Hematopoietic multipotent progenitor cell treated with erythropoietin and hydrocortisone succinate and interleukin-3 and kit ligand, for 15 days (in vitro differentiated cells): ENCODE measurements at places on chromosomes 7 and 10.

- DNase-seq, result peak; percentile 54
Observed at GRCh38 chr10:31808258-31809218, 120.1 kb downstream of the ARHGAP12 start.

DNA sequence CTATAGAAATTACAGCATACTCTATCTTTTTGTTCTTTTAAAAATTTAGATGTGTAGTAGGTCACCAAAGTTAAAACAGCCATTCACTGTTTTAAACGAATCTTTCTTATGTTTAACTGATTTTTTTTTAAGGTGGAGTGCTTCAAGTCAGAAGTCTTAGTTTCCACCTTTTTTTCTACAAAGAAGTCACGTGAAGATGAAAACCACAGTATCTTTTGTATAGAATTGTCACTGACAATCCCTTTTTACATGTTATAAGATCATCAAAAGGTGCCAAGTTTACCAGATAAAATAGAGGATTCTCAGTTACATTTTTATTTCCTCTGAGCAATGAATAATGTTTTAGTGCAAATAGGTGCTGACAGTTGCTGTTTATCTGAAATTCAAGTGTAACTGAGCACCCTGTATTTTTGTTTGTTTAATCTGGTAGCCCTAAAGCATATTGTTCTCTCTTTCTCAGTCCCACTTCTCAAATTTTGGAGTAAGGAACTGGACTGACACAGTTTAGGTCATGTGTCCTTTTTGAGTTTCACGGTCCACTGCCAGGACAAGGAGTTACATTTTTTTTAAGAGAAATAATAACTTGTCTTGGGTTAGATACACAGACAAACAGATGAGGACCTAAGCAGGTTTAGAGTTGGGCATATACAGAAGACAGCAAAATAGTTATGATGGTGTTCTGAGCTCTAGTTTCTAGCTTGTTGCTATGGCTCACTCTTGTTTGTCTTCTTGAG is 233.2 kb upstream of the MBL2 start:
- no peak for DNase-seq

DNA sequence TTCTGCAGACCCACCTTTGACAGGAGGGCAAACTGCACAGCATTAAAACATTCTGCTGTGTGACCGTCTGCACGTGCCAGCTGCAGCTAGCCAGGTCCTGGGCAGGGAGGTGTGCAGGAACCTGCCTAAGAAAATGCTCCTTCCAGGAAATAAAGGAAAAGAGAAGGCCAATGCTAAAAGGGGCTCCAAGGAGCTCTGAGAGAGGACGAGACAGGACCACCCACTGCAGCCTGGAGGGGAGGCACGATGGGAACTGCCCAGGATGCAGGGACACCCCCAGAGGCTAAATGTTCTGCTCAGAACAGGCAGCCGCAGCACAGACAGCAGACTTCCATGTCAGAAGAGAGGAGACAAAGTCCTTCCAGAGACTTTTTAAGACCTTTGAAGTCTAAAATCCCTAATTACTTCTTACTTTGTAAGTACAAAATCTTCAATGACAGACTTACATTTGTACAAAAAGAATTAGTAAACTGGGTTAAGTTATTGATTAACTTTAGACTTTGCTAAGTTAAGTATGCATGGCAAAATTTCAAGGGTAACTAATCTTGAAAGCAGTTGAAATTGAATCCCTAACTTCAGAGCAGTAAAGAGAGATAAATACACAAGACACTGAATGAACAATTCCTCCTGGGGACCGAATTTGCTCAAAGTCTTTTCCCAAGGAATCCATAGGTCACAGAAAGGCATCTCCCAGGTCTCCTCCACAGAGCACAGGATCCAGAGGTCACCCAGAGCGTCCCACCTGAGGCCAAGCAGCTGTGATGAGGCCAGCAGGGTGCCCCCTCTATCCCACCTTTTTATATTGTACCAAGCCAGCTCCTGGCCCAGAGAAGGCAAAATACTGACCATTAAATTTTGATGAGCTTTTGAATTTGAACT is 21.5 kb downstream of the HSPA12A start:
- DNase-seq, result no peak

GRCh38 chr7:14714161-14714728 is 188.3 kb downstream of the DGKB start:
- DNase-seq, result no peak

DNA sequence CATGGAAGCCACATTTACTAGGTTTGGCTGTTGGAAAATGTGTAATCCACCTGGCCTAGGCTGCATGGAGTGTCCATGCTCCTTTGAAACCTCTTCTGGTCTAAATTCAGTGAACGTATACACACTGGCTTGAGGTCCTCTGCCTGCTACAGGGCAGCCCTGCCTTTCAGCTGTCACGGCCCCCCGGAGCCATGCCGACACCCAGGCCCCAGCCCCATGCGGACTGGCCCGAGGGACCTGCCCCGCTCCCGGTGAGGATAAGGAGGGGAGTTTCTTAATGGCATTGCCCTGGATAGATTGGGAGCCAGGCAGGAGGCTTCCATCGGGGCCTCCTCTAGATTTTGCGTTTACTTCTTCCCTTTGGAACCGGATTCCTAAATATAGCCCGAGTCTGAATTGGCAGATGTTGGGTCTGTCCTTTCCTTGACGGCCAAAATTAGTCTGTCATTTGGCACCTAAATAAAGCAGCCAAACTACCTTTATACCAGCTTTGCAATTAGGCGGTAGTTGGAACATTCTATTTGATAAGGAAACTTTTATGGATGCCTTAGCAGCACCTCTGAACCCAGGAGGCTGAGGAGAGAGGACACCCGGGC is 72.1 kb upstream of the SH2B2 start:
- DNase-seq, result no peak

DNA sequence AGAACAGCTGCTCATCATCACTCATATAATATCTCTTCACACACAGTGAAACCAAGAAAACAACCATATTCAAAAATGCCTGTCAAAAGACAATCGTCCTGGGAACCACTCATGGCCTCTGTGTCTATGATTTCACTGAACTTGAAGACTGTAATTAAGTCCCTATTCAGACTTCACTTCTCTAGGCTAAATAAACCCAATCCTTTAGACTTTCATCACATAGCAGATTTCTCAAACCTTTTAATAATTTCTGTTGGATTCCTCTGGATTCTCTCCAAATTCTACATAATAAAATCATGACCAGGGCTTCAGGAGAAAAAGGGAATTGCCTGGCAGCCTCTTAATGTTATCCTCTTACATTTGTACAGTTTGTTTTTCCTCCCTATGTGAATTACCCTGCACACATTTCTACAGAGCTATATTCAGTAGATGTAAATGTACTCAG is 201.1 kb downstream of the LRRN3 start:
- no peak for DNase-seq

DNA sequence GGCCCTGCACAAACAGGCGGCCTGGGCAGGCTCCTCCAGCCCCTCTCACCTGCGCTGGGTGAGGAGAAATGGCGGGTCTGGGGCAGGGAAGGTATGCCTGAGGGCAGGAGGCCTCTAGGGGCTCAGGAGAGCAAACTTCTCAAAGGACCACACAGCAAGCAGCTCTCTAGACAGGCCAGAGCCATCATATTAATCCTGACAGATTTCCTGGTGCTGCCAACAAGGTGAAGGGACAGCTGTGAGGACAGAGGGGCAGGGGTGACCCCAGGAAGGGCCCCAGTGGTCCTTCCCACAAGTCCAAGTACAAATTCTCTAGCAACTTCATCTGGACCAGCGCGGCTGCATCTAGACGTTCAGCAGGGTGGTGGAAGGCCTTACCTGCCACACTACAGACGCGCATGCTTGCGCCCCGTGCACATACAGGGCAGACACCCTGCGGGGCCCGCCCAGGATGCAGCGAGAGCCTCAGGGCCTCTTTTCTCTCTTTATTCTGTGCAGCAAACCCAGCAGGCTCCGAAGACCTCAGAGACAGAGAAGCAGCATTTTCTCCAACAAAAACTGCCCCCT is 62.1 kb downstream of the ZRANB1 start:
- no peak for DNase-seq

- DNase-seq, result no peak
Observed at GRCh38 chr7:27211084-27211446, 11.2 kb upstream of the HOXA13 start.

DNA sequence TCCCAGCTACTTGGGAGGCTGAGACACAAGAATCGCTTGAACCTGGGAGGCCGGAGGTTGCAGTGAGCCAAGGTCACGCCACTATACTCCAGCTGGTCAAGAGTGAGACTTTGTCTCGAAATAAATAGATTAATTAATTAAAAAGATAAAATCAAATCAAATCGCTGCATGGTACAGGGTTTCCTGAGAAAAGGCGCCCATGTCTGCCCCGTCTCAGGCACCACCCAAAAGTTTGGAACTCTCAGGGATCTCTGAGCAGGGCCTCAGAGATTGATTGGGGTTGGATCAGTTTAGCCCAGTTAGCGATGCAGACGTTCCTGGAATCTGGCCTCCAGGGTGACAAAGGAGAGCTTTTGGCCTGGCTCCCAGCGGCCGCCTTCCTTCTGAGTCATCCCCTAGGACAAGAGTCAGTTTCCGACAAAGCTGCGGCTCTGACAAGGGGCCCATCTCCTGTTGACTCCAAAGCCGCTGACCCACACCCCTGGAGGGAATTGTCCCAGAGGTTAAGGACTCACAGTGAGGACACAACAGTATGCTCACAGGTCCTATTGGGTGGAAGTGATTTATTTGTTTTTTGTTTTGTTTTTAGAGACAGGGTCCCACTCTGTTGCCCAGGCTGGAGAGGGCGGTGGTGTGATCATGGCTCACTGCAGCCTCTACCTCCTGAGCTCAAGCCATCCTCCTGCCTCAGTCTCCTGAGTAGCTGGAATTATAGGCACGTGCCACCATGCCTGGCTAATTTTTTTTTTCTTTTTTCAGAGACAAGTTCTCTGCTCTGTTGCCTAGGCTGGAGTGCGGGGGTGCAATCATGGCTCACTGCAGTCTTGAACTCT is 6.8 kb downstream of the ORAI2 start:
- DNase-seq, result no peak

DNA sequence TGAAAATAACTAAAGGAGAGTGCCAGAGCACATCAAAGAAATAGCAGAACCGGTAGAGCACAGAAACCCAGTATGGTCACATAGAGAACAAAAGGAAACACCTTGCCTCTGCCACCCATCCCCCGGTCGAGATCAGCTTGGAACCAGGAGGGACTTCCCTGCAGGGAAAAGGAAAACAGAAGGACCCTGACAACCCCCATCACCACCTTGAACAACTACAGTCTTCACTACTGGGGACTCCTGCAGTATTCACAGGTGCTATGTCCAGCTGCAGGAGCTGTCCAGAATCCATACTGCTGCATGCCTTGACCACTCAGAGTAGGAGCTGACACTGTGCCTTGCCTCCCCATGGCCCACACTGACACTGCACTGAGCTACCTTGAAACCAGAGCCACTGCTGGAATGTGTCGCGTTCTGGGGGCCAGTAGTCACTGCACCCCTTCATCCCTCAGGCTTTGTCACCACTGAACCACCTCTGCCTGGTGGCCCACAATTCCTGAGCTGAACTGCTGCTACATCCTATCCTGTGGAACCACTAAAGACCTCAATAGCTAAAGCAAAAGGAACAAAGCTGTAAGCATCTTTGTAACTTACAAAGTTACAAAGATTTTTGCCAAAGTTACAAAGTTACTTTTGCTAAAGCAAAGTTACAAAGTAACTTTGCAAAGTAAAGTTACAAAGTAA is 66.8 kb downstream of the TRIL start:
- DNase-seq, result no peak

DNA sequence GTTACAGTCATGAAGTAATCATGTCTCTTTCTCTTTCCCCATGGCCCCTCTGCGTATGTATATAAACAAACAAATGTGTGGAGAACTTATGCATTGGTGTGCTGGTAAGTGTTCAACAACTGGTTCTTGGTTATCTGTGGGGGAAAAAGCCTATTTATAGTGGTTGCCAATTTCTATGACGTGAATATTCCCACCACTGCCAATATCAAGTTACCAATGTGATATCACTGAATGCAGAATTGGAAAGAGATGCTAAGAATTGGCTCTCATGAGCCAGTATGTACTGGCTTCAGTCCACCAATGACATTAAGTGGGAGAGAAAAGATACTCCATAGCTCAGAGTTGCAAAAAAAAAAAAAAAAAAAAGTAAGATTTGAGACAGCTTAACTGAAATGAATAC is 399.7 kb downstream of the REEP3 start:
- DNase-seq, result no peak

DNA sequence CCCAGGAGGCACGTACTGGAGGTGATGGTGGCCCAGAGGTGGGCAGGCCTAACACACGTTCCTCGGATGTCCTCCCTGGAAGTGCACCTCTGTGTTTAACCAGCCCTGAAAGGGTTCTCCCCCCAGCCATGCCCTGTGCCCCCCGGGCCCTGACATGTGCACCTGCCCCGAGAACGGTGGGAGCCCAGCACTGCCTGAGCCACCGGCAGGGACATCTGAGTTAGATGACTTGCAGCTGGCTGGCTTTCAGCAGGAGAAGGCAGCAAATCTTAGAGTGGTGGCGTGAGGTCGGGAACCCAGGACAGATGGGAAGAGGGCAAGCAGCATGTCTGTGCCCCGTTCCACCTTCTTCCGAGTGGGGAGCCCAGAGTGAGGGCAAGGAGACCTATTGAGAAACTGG is 291.8 kb downstream of the TCERG1L start:
- DNase-seq, result no peak

DNA sequence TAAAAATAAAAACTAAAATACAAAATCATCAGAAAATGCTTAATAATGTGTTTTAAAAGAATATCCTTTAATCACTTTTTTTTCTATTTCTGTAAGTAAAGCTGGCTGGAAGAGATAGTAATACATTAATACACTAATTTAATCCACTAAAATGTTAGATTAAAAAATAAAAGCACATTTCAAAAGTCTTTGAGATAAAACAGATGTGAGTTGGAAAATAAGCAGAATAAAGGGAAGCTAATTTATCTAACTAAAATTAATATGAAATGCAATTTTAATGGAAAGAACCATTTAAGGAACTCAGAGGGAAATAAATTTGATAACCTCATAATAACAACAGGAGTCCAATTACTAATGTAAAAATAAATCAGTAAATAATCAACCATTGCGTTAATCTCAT is 774.8 kb upstream of the MBL2 start:
- DNase-seq, result no peak

GRCh38 chr7:88217675-88218428 is 2.0 kb downstream of the SRI start:
- peak; percentile 27 for DNase-seq

- no peak for DNase-seq
Observed at GRCh38 chr7:129370812-129371211, 63.4 kb upstream of the STRIP2 start.

DNA sequence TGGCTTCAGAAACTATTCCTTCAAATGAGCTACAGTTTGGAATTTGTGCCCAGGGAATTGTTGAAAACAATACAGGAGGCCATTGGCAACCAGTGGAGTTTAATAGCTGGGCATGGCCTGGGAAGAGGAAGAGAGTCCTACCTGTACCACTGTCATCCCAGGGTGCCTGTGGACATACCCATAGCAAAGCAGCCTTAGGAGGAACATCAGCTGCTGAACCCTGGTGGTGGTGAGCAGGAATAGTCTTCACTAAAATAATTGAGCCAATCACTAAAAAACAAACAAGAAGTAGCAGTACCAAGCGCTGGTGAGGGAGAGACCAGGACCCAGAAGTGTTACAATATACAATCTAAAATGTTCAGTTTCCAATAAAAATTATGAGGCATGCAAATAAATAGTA is 14.5 kb downstream of the IGFBP1 start:
- DNase-seq, result no peak
